ENCODE measurements at places on chromosomes 2 and 18.

- ATAC-seq = no peak
These were observed 28.1 kb downstream of the CTDP1 start for GRCh38 chr18:79707671-79708070.

GRCh38 chr2:27262379-27263286 is at the start of gene SLC30A3:
TSS of gene SLC30A3 (minus strand) at chr2:27263047. CDS start at chr2:27262906, 141 bp downstream.
- peak; percentile 59 for ATAC-seq

DNA sequence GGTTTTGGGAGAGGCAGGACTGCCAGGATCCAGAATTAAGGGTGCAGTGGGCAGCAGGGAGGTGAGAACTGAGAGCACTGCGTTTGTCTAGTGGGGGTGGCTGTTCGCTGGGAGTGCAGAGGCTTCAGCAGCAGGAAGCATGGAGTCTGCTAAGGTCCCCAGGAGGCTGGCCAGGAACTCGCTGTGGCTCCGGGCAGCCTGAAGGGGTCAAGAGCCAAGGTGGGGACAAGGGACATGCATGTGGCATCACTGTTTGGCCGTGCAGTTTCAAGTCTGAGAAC is 43.2 kb upstream of the SEMA4C start:
- no peak for ATAC-seq

GRCh38 chr2:45891719-45892424 is 240.4 kb downstream of the PRKCE start:
- ATAC-seq = no peak

DNA sequence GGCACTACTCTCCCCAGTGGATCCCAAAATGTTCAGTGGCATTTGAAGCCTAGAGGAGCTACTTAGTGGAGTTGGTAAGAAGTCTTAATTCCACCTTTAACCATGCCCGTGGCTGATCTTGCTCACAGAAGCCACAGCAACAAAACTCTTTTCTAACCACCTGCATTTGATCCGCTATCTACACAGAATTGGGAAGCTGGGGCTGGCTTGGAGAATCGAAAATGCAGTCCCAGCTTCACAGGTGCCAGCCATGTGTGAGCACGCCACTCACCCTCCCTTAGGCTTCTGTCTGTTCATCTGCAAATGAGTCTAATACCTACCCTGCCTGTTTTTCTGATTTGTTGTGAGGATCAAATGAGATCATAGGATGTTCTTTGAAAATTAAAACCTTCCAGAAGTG is 182.6 kb downstream of the BCL11A start:
- ATAC-seq = no peak

DNA sequence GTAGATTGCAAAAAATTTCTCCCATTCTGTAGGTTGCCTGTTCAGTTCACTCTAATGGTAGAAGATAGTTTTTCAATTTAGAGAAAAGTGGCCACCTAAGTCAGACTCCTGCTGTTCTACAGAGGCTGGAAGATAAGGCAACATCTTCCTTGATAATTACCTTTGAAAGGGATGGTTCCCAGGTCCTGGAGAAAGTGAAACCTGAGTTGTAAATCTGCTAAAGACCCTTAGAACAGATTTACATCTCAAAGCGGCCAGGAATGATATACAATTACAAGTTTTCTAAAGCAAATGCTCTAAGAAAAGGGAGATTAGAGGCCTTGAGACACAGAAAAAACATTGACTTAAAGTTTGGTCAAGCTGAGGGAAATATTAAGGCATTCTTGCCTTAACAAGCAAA is 1350.2 kb upstream of the FAM98A start:
- ATAC-seq = no peak

DNA sequence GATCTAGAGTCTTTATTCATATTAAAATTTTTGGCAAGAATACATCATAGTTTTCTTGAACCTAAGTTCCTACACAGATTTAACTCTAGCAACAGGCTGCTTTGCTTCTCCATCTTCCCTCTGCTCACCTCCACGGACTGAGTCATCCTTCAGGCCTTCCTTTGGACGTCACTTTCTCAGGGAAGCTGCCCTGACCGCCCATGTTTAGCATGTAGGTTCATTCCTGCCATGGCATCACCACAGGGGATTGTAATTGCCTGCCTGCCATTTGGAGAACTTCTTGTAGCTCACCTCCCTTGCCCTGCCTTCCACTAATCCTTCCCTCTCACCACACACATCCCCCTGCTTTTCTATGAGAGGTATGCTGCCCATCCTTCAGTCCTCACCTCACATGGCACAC is 43.9 kb upstream of the B3GNT2 start:
- no peak for ATAC-seq

GRCh38 chr2:11558214-11558886 is 24.5 kb downstream of the GREB1 start:
- ATAC-seq = no peak

GRCh38 chr18:79553696-79554095 is 125.9 kb upstream of the CTDP1 start:
- ATAC-seq = no peak

All from activated CD4-positive, CD25-positive, alpha-beta regulatory T cell treated with anti-CD3 and anti-CD28 coated beads, Interleukin-2, amount 50 U/mL, for 24 hours (primary cell).